Left renal pelvis (tissue), 4 donors: ENCODE measurements at places on chromosomes 1 and 21. TPM values are rescaled to one million over a fixed set of nuclear protein-coding genes. Genes with fewer than 3 reads are reported as not detected.

Gene SMPDL3B
- polyA plus RNA-seq, result 0.93 TPM

DNA sequence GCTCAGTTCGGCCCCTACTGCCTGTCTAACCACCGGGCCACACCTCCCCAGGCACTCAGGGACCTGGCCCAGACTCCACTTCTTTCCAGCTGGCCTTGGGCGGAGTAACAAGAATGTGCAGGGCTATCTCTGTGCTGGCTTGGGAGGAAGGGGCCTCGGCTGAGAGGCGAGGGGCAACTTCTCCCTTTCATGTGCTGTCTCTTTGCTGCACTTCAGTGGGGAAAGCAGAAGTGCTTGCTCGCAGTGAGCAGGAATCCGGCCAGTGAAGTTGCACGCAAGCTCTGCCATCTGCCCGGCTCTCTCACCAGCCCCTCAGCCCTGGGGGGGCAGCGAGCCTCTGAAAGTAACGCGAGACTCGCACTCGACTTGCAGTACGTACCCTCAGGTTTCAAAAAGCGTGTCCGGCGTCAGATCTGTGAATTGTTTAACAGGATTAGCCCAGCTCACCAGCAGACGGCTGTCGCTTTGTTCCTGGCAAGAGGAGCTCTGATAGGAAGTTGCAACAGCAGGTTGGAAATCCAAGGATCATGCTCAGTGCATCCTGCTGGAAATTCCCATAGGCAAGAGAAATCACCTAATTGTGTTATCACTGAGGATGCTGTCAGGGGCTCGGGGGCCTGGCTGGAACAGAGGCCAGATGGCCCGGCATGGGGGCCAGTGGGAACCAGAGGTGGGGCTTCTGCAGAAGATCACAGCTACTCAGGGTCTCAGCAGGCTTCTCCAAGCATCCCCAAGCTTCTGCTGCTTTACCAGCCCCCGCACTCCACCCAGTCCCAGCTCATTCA is 221.1 kb downstream of the NPHP4 start:
- DNase-seq, result no peak

DNA sequence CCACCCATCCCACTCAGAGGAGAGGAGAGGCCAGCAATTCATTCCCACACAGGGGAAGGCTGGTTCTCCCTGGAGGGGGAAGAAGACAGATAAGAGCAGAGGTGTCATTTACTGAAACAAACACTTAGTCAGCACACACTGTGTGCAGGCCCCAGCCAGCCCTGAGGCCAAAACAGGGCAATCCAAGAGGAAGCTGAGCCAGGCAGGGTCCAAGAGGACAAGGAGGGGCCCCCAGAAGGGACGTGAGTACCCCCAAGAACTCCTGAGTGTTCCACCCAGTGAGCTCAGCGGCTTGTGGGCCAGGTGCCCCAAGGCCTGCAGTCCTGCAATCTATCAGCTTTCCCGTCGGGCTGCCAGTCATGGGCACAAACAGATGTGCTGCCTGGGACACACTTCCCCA is 15.8 kb downstream of the ADGRB2 start:
- no peak for DNase-seq

Gene SPSB1
- 11.3 TPM for polyA plus RNA-seq

Gene LRRC3
- 6.6 TPM for polyA plus RNA-seq

GRCh38 chr1:232705815-232706575 is 76.1 kb upstream of the SIPA1L2 start:
- DNase-seq, result no peak

- DNase-seq, result no peak
These were observed 6.0 kb upstream of the SF3A3 start for GRCh38 chr1:37995751-37996345.

- DNase-seq, result no peak
These were observed 44.3 kb upstream of the EPS8L3 start for GRCh38 chr1:109807822-109808680.

DNA sequence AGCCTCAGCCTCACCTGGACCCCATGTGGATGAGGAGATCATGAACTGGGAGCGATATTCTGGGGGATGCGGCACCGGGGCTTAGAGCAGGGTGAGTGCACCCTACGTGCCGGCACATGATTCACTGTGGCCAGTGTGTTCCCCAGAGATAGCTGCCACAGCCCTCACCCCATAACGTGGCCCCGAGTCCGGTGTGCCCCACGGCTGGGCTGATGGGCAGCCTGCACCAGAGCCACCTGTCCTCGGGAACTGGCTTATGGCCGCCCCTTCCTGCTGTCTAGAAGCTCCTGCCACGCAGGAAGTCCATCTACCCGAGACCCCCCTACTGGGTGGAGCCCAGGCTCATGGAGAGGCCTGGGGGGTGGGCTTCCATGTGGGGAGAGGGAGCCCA is 39.1 kb upstream of the SLC19A1 start:
- no peak for DNase-seq

- DNase-seq, result no peak
These were observed 20.9 kb downstream of the SOX13 start for GRCh38 chr1:204093781-204094180.

Gene S100A8
- polyA plus RNA-seq, result 17.4 TPM

Gene SLC9C2
- not detected for polyA plus RNA-seq

Gene LCA5L
- polyA plus RNA-seq, result 4.0 TPM

GRCh38 chr1:164337885-164338284 is 221.1 kb upstream of the PBX1 start:
- no peak for DNase-seq

DNA sequence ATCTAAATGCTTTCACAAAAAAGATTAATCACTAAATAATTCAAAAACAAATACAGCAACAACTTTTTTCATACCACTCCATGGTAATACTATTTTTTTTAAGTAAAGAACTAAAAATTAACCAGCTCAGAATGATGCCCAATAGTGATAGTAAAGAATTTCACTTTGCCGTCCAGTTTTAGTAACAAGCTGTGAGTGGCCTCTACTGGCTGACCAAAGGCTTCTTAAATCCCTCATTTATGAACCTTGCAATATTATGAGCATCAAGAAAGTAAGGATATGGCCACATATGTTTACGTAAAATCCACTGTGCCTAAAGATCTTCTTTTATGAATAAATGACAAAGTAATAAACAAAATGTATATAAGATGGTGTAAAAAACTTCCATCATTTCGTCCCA is 108.6 kb downstream of the GPATCH2 start:
- DNase-seq, result no peak

DNA sequence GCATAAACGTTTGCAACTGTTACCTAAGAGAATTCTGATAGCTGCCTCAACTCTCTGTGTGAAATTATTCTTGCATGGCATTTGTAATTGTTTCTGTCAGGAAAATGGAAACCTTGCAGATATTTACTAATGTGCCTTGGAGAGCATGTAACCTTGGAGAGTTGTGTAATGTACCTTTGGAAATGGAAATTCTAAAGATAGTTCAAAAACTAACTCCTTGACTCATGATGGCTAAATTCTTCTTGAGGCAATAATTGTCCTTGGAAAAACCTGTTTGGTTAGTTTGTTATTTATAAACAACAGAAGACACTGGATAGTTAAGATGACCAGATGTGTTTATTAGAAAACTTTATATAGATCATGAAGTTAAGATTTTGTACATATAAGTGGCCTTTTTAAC is 1033.8 kb downstream of the PLA2G4A start:
- no peak for DNase-seq
